ENCODE measurements at places on chromosomes 13 and 19.
A peak's percentile ranks its signal among the peaks of the same experiment; 100 is the strongest.

DNA sequence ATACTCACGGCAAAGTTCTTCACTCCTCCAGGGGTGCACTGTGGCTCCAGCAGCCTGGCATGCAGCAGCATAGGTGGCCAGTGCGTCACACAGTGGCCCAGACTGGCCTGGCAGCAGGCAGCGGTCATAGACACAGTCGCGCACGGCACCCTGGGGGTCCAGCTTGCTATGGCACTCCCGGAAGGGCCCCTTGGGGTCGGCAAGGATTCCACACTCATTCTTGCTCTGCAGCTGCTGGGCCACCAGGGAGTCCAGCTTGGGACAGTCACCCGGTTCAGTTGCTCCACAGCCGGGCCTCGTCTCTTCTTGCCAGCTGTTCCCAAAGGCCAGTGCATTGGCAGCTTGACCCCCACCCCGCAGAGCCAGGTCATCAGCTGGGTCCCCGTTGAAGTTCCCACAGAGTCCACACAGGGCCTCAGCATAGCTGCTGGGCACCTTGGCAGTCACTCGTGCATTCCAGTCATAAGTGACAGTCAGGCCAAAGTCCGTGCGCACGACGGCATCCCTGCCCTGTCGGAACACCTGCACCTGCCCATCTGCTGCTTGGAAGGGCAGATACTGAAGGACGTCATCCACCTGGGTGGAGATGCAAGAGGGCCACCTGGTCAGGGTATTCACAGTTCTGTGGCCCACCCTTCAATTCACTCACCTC, 20.6 kb downstream of the FCGBP start:
- DNase-seq: peak; percentile 55

DNA sequence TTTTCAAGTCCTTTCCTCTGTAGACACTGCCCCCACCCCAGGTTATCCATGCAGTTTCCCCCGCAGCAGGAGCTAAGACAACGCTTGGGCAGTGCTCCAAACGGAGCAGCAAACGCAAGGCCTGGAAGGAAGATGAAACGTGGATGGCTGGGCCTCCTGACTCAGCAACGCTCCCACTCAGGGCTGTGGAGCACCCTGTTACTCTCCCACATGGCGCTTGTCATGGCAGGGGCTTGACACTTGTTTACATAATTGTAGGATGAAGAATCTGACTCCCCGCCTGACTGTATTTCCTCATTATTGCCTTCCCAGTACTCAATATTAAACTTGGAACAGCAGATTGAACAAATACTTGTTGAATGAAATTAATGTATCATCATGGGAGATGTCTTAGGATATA, 799 bp upstream of the C1QTNF9B start:
- DNase-seq: no peak

DNA sequence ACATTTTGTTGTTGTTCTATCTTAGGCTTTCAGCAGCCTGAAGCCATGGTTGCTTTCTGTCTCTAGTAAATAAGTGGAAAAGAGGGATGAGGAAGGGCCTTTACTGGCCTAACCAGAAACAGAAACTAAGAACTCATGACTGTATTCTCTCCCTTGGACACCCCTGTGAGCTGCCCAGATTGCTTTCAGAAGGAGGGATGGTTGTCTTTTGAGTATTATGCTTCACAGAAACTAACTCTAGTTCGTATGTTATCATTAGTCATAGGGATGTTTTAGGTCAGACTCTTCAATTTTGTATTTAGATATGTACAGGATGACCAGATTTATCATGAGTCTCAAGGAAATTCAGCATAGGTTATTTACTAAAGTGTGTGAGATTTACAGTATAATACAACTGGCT, 17.5 kb downstream of the BORA start:
- no peak for DNase-seq

- DNase-seq: no peak
Measured at GRCh38 chr13:110005563-110005962, 219.2 kb upstream of the IRS2 start.

- DNase-seq: no peak
Measured at GRCh38 chr19:19900139-19900728, 512 bp upstream of the ZNF93 start.

DNA sequence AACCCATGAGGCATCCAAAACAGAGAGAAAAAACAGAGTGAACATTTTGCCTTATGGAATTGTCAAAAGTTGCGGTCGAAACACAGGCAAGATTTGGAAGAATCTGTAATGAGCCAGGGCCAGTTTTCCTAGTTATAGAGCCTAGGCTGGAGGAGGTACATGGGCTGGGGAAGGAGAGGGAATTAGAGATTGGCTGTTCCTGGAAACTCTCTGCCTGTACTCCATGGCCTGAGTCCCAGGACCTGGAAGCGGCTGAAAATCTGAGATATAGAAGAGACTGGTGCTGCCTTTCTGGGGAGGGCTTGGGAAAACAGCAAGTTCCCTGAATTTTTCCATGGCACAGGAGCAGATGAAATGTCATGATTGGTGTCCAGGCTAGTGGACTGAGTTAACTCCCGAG, 122.8 kb upstream of the KLF12 start:
- DNase-seq: no peak

DNA sequence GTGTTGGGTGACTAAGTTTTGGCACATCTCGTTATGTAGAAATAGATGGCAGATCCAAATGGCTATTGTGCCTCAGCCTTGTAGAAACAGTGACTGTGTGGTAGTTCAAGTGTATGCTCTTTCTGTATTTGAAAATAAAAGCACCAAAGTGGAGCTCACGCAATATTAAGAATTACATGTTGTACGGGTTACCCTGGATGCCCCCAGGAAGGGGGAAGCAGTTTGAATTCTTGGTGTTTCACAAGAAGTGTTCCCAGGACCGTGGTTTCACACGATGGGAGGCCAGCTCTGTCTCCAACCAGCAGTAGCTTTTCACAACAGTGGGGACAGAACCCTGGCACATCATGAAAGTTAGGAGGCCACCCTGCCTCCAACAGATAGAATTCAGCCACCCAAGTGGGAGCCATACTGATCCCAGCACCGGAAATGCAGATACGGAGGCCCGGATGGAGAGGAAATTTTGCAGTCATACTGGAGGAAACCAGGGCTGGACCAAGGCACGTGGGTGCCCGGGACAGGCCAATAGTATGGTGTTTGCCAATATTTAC, 8.9 kb downstream of the FLT1 start:
- no peak for DNase-seq

DNA sequence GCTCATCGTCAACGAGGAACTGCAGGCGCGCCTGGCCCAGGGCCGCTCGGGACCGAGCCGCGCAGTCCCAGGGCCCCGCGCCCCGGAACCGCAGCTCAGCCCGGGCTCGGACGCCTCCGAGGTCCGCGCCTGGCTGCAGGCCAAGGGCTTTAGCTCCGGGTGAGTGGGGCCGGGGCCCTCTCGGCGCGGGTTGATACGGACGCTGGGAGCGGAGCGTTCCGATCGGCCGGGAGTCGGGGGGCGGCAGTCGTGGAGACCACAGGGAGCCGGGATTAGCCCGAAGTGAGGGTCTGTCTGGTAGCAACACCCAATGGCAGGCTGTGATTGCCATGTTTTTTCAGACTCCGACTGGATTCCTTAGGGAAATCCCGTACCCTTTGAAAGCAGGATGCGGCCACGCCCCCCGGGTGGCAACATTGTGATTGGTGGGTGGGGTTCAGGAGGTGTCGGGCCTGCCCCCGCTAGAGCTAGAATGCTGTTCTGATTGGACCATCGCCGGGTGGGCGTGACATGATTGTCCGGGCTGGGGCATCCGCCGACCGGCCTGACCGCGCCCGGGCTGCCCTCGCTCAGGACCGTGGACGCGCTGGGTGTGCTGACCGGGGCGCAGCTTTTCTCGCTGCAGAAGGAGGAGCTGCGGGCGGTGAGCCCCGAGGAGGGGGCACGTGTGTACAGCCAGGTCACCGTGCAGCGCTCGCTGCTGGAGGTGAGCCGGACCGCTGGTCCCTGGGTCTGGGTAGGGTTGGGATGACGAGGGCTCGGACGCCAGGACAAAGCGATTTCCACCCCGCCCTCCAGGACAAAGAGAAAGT, 11.3 kb downstream of the EPS8L1 start:
- peak; percentile 89 for DNase-seq

- no peak for DNase-seq
Measured at GRCh38 chr19:34246340-34246739, 8.0 kb upstream of the GARRE1 start.

DNA sequence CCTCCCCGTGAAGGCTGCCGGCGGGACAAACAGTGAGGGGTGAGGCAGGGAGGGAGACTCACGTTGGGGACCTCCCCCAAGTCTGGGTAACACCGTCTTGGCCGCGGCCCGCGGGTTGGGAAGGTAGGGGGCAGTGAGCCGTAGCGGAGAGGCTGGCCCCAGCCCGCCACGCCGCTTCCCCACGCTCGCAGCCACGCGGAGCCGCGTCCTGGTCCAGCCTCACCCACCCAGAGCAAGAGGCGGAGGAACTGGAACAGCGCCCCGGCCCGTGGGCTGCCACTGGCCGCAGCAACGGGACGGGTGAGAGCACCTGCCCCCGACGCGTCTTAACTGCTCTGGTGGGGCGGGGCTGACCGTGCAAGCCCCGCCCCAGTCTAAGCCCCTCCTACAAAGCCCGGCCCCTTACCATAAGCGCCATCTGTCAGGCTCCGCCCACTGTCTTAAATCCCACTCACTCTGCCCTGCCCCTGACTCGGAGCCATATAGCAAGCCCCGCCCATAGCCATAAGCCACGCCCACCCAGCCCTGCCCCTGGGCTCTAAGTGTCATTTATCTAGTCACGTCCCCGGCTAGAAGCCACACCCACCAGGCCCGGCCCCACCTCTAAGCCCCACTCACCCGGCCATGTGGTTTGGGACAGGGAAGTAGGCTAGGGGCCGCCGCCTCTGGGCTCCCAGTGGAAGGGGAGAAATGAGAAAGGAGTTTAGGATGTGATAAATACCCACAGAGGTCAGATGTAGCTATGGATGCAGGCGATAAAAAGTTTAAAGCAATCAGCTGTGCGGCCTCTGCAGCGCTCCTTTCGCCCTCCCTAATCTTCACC, 2.1 kb upstream of the CCL25 start:
- DNase-seq: peak; percentile 88

DNA sequence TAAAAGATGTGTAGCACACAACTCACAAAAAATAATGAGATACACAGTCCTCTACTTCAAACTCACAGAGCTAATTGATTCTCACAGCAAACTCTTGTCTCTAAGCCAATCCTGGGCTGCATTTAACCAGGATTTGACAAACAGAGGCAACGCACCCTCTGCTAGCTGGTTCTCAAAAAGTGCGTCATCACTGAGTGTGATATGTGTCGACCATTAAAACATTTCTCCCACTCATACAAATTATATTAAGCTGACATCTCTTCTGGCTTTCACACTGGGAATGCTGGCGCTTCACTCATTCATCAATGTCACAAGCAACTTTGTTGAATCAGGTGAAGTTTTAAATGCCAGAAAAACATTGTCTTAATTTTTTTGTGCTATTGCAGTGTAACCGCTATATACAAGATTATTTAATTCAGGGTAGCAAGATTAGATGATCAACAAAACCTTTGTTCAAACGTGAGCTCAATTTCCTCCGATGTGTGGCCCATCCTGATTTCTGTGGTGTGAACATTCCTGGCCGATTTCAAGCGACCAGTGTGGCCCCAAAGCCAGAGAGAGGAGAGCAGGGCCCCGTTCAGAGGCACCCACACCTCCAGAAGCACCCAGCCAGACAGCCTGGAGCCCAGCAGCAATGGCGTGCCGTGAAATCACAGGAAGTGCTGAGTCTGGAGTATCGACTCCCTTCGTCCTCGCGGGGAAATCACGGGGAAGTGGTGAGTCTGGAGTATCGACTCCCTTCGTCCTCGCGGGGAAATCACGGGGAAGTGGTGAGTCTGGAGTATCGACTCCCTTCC, 49.4 kb downstream of the RASA3 start:
- DNase-seq: no peak

- no peak for DNase-seq
Measured at GRCh38 chr13:78241278-78241919, 322.8 kb upstream of the EDNRB start.

DNA sequence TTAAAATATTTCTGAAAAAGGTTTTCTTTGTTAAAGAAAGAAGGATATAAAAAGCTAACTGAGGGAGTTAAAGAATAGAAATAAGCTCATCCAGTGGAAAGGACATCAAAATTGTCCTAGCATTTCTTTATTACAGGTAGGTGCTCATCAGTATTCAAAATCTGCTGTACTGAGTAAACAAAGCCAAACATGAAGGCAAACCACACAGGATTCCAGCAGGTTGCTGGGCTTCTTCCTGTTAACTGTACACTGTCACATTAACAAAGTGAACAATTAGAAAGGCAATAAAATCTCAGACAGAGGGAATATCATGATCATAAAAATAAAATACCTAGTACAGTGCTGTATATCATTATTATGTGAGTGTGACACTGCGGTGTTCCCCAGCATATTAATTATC, 1541.0 kb downstream of the SLITRK5 start:
- DNase-seq: no peak

GRCh38 chr19:6967967-6968366, 53.3 kb downstream of the MBD3L2B start:
- DNase-seq: no peak

DNA sequence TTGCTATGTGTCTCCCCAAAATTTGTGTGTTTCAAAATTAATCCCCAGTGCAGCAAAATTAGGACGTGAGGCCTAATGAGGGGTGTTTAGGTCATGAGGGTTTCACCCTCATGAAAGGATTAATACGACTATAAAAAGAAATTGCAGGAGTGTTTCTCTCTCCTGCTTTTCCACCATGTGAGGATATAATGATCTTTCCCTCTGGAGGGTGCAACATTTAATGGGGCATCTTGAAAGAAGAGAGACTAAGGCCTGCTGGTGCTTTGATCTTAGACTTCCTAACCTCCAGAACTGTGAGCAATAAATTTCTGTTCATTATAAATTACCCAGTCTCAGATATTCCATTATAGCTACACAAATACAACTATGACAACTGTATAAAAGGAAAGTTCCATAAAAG, 183.2 kb downstream of the MYO16 start:
- no peak for DNase-seq

- no peak for DNase-seq
Measured at GRCh38 chr13:50518781-50519201, 324.7 kb downstream of the DLEU7 start.

- DNase-seq: no peak
Measured at GRCh38 chr13:61664801-61665705, 249.4 kb upstream of the PCDH20 start.

DNA sequence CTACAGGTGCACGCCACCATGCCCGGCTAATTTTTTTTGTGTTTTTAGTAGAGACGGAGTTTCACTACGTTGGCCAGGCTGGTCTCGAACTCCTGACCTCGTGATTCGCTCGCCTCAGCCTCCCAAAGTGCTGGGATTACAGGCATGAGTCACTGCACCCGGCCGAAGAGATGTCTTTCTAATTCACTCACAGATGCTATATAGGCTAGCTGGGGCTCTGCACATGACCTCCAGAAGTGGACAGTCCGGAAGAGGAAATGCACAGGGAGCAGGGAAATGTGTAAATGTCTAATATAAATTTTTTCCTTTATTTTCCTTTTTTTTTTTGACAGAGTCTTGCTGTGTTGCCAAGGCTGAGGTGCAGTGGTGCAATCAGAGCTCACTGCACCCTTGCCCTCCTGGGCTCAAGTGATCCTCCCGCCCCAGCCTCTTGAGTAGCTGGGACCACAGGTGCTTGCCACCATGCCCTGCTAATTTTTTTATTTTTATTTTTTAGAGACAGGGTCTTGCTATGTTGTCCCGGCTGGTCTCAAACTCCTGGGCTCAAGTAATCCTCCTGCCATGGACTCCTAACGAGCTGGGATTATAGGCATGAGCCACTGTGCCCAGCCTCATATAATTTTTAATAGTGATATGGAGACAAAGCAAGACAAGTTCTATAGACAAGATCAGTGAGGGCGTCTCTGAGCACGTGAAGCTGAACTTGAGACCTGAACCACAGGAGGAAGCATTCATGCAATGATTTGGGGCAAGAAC, 8.4 kb downstream of the GIPC1 start:
- no peak for DNase-seq

GRCh38 chr13:34681405-34681955, 260.6 kb upstream of the NBEA start:
- DNase-seq: no peak

All from type B pancreatic cell (in vitro differentiated cells).